ENCODE measurements at places on chromosomes 3 and 15.

GRCh38 chr15:62482785-62483429 lies 317.8 kb upstream of the C2CD4B start:
- DNase-seq, result peak; percentile 41

- DNase-seq, result no peak
These were observed 20.7 kb downstream of the TNK2 start for GRCh38 chr3:195887670-195888069.

- DNase-seq, result no peak
These were observed 523.9 kb upstream of the AGTR1 start for GRCh38 chr3:148173851-148174250.

DNA sequence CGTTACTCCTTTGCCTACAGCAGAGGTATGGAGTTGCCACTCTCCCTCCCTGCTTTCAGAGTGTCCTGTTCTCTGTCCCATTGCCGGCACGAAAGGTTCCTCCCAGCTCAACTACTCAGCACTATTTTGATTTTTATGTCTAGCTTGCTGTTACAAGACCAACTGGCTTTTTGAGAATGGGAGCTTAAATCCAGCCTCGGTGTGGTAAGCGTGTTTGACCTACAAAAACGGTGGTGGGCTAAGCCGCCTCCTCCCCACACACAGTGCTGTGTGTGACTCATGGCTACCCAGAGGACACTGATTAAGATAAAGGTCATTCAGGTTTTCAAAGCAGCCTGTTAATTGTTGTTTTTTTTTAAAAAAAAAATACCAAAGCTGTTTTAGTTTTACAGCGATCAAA lies 64.5 kb downstream of the LRTM1 start:
- no peak for DNase-seq

DNA sequence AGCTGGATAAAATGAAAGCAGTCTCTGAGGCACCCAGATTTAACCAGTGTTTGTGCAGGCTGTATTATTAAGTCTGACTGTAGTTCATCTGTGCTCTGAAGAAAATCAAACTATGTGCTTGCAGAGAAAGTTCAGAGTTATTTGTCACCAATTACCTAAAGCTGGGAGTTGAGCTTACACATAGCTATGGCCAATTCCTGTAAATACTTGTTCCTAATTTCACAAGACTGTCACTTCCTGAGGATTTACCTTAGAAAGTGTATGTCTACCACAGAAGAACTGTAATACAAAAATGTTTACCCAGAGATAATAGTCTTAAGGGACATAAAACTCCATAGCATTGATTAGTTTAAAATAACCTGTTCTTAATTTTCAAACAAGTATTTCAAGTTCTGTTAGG lies 628.4 kb upstream of the TGFBR2 start:
- no peak for DNase-seq

DNA sequence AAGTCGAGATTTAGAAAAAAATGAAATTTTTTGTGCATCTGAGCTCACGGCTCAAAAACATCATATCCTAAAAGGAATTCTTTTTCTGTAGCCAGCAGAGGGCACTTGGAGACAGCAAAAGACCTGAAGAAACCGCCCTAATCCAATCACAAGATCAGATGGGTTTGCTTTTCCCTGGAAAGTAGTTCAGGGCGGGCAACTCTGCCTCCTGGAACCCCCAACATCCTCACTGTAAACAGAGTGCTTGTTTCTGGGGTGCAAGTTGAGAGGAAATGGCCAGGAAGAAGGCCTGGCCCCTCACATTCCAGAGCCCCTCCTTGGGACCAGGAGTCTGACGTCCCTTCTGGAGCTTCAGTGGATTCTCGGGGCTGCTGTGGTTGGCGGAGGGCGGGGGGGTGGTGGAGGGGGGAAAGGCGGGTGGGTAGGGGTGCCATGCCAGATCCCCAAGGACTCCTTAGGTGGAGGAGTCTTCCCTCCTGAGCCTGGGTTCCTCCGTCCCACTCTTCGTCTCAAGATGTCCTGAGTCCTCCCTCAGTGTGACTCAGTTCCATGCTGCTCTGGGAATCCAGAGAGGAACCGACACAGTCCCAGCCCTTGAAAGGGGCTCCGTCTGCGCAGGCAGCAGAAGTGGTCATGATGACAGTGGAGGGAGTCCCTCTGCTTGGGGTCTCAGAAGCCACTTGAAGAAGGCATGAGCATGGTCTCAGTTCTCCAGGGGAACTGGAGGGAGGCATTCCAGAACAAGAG lies 35.9 kb downstream of the CCK start:
- DNase-seq, result no peak

DNA sequence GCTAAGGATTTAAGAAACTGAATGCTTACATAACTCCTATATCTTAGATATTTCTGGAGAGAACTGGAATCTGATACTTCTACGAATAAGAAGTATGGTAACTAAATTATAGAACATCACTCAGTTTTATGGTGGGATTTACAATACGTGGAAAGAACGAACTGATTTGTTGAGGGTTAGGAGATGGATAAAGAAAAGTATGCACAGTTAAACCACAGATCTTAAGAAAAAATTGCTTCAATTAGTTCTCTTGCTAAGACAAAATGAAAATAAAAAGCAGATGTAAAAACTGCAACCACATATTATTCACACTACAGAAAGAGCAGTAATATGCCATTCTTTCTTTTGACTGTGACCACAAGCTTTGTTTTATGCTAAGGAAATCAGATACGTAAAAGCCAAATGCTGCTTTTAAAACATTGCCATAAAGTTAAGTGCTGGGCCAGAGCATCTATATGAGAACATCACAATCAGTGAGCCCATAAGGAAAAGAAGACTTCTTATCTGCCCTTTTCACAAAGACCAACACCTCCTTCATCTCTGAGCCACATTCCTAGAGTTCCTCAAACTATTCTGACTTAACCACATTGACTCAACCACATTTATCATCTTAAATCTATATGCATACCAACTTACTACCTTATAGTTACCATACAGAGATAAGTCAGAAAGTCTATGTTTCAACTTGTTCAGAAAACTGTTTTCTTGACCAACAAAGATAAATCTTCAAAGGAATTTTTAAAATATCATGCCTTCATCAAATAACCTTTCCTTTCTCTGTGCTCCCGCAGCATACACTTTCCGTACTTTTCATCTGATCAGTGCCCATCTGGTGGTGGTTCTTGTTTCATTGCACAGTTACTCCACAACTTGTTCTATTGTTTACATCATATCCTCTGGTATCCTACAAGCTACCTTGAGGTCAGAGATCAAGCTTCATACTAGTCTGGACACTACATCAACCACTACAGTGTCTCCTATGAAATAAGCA lies 61.7 kb downstream of the FSIP1 start:
- DNase-seq, result no peak
